ENCODE measurements at places on chromosomes 13 and 19.

GRCh38 chr19:8476524-8476923 lies 25.9 kb downstream of the PRAM1 start:
- DNase-seq: no peak

DNA sequence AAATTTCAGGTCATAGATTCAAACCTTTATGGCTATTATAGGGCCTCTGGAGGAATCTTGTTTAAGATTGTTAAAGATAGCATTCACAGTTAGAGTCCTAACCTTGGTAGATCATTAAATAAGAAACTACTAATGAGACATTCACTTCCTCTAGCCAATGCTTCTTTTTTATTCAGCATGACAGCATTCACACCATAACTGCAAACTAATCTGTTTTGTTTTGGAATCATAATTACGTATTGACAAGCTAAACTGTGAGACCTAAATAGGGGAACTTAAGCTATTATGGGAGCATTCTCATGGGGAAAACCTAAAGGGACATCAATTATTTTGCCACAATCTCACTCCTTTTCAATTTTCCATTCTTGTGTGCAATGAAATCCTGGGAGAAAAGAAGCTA lies 653.8 kb downstream of the PCDH9 start:
- no peak for DNase-seq

DNA sequence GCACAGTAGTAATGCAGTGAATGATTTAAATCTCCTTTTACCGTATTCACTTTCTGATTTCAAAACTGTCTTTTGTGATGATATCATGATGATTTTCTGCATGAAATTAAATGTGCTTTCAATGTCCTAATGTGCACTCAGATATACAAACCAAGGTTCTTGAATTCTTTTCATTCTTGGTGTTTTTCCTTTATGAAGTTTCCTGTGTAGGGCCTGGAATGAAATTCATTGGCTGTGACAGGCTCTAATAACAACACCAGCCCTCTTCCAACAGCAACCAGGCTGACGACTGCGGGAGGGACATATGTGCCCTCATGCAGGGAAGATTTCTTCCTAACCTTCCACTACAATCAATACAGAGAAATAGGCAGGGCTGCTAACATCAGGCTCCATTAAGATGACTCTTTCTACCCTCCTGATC lies 1052.0 kb downstream of the DIAPH3 start:
- DNase-seq: no peak

DNA sequence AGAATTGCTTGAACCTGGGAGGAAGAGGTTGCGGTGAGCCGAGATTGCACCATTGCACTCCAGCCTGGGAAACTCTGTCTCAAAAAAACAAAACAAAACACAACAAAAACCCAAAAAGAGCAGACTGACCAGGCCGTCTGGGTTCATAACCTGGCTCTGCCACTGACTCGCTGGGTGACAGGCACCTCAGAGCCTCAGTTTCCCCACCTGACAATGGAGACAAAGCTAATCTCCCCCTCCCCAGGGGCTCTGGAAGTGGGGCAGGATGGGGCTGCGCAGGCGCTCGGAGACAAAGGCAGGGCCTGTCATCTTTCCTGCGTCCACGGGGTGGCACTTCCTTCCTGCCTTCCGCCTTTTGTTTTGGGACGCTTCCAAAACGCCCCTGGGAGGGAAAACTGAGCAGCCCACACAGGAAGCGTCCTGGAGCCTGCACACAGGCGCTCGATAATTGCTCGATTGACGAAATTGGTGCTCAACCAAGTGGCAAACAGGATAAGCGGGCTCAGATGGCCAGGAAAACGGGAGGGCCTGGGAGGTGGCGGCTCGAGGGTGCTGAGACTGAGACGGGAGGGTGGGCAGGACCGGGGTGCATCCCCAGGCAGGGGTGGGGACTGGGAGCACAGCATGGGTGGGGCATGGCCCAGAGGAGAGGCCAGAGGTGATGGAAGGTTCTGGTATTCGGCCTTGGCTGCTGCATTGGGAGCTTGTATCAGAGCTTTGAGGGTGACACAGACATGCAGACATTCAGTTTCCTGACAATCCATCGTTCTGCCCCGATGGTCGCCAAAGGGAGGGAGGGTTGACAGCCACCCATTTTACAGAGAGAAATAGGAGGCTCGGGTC lies 17.8 kb downstream of the SPC24 start:
- peak; percentile 81 for DNase-seq

GRCh38 chr19:48997972-48998371 lies 4.3 kb downstream of the RUVBL2 start:
- no peak for DNase-seq

Data from posterior cingulate gyrus (tissue), 11 donors.